ENCODE measurements at places on chromosomes 2 and 18.

DNA sequence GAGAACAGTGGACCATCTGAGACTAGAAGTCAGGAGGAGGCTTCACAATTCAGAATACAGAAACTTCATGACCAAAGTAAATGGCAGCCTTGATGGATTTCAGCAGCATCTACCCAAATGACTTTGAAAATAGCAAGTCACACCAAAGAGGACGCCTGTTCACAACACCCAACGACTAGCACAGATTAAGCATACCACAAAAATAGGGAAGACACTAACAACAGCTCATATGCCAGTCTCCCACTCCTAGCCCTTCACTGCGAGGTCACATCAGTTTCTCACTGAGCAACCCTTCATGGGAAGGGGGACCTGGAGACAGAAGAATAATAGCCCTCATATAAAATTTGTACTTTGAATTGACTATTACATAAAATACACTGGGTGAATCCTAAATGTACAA is 228.4 kb upstream of the SLC39A10 start:
- DNase-seq, result no peak

- no peak for DNase-seq
Observed at GRCh38 chr2:28976584-28976983, 4.5 kb upstream of the TOGARAM2 start.

GRCh38 chr2:181614874-181615638 is 41.8 kb downstream of the CERKL start:
- DNase-seq, result no peak

DNA sequence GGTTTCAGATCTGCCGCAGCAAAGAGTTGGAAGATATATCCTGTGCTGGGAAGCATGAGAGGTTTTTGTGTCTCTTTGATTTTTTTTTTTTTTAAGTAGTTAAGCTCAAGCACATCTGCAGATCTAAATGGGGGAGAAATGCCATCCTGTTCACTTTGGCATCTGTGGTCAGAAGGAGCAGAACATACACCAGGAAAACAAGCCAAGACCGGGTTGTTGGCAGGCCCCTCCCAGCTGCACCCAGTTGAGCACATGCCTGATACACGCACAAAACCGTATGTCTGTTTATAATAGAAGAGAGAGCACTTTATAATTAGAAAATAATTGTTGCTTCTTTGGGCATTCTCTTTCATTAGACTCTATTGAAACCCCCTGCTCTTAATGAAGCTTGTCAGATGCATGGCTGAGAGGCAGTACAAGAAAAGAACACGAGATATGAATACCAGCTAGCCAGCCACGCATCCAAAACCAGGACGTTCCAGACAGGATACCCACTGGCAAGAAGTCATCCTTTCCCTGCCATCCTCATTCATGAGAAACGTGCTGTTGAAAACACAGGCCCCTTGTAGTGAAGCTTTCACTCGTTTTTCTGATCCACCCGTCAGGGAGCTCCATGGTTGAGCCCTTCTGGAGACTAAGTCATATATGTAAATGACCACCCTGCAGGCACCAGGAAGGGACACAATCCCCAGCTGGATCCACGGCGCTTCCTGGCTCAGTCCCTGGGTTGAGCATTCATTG is 152.2 kb downstream of the ALPK2 start:
- DNase-seq, result no peak

DNA sequence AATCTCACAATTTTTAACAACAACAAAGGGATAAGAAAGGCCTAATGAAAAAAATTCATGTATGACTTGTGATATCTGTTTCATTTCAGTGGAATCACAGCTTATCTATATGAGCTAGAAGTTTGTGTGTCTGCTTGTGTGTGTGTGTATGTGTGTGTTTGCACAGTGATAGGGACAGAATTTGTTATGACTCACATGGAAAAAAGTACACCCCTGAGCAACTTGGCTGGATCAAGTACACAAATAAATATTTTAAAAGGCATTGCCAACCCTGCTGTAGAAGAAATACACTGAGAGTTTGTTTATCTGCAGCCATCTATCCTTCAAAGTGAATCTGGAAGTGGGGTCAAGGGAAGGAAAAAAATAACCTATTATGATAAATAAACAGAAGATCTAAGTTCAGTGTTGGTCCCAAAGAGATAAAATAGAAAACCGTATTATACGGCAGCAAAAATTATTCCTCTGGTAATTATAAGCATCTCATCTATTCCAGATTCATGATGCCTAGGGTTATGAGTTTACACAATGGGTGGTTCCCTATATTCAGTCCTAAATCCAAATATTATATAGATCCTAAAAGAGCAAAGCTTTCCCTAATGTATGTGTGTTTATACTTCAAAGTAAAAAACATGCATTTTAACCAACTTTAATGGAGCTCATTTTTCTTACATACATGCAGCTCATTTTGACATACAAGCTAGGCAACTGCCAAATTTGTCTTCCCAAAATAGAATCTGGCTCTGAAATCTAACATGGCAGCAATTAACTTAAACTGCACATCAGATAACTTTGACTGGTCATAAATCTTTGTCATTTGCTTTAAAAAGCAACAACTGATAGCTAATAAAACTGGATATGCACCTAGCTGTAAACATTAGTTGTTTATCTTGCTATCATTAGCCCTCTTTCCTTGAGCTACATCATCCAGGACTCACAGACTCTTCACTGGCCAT is 420.6 kb downstream of the IRS1 start:
- DNase-seq, result no peak

- no peak for DNase-seq
Observed at GRCh38 chr18:47151439-47151838, 1.1 kb upstream of the HDHD2 start.

DNA sequence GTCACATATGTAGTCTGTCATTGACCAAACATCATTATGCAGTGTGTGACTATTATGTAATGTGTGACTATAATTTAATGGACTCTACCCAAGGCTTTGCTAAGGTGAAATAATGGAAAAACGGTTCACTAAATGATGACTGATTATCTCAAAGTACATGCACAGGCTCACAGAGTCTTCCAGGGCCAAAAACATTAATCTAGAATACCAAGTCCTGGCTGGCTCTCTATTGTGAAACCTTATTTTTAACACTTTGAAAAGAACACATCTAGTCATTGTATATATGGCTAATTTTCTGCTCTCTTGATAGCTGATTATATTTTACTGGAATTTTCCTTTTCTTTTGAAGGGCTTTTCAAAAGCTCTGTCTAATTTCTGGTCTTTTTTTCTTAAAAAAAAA is 102.9 kb upstream of the THUMPD2 start:
- no peak for DNase-seq

GRCh38 chr2:11155381-11156035 is at the start of gene SLC66A3:
Gene SLC66A3, plus strand, starts transcription at chr2:11155467. Its CDS starts 80 bp downstream, at chr2:11155547.
- no peak for DNase-seq

DNA sequence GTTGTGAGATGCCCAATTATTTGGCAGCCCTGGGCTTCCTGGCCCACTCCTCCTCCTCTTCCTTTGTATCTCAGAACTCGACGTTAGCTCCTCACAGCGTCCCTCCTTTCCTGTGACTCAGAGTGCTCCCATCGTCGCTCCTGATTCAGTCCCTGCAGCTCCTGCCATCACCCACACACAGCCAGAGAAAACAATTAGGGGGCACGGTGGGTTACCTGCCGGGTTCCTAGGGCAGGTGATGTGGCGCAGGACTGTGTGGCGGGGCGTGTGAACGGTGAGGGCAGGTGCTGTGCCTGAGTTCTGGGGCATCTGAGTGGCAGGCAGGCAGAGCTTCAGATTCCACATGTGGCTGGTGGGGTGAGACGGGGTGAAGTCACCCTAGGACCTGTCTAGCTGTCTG is 42.6 kb downstream of the GLI2 start:
- DNase-seq, result no peak

GRCh38 chr2:241339839-241340630 is 16.1 kb upstream of the FARP2 start:
- DNase-seq, result no peak

DNA sequence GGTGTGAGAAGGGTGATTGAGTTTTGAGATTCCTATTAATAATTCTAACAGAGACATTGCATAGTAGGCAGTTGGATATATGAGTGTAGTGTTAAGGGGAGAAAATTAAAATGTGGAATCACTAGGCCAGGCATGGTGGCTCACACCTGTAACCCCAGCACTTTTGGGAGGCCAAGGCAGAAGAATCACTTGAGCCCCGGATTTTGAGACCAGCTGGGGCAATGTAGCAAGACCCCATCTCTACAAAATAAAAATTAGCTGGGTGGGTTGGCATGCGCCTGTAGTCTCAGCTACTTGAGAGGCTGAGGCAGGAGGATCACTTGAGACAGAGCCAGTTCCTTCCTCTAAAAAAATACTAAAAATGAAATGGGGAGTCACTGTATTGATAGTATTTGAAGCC is 150.6 kb downstream of the MCFD2 start:
- no peak for DNase-seq

- no peak for DNase-seq
Observed at GRCh38 chr2:200670313-200670712, 84.5 kb downstream of the AOX1 start.

GRCh38 chr2:102753563-102754159 is 8.2 kb upstream of the TMEM182 start:
- peak; percentile 20 for DNase-seq

- no peak for DNase-seq
Observed at GRCh38 chr2:241617431-241618154, 19.4 kb downstream of the THAP4 start.

- DNase-seq, result peak; percentile 8
Observed at GRCh38 chr18:51361130-51361860, 163.8 kb upstream of the MEX3C start.

GRCh38 chr2:10083046-10083445 is 2.8 kb upstream of the CYS1 start:
- no peak for DNase-seq

- no peak for DNase-seq
Observed at GRCh38 chr2:168314236-168314635, 66.8 kb upstream of the STK39 start.

DNA sequence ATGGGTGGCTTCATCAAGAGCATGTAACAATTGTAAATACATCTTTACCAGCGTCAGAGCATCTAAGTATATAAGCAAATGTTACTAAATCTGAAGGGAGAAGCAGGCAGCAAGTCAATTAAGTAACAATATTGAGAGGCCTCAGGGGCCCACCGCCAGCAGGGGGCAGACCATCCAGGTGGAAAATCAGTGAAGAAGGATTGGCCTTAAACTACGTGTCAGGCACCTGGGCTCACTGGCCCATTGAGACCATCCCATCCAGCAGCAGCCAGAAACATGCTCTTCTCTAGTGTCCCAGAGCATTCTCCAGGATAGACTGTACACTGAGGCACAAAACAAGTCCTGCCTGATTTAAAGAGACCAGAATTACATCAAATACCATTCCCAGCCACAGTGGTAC is 96.2 kb upstream of the SNTG2 start:
- peak; percentile 5 for DNase-seq
